ENCODE measurements at places on chromosomes 2 and 18.

DNA sequence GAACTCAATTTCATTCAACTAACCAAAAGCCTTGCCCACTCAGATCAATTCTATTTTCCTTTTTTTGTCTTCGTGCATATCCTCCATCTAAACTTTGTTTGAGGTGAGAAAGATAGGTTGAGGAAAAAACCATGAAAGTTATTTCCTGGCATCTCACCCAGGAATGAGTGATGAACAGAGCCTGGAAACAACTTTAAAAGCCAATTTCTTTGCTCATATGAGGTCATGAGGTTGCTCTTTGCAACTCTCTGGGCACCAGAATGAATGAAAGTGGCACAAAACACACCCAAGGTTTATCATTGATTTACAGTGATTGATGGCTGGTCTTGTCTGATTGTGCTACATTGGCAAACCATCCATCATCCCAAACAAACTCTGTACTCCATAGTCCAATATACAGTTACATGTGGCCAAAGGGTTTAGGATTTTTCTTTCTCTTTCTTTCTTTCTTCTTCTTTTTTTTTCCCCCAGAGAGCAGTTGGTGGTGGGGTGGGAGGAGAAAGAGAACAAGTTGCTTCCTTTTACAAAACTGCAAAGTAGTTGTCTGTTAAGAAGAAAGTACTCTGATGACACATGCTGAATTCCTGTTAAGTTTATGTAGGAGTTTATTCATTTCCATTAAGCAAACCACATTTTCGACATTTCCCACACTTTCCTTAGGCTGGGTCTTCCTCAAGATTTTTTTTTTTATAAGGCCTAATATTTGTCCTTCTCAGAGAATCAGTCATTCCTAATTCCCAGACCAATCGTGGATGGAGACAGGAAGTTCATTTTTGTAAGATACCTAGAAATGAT, 575.9 kb upstream of the ZEB2 start:
- no peak for DNase-seq

- no peak for DNase-seq
These were observed 10.7 kb downstream of the DDX1 start for GRCh38 chr2:15602393-15602792.

DNA sequence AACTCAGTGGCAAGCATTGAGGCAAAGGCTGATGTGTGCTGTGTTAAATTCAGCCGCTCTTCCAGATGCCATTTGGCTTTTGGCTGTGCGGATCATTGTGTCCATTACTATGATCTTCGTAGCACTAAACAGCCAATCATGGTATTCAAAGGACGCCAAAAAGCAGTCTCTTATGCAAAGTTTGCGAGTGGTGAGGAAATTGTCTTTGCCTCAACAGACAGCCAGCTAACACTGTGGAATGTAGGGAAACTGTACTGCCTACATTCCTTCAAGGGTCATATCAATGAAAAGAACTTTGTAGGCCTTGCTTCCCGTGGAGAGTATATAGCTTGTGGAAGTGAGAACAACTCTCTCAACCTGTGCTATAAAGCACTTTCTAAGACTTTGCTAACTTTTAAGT, 195.5 kb upstream of the RAB12 start:
- DNase-seq = no peak

- DNase-seq = no peak
These were observed 8.7 kb downstream of the CYP26B1 start for GRCh38 chr2:72138921-72139381.

GRCh38 chr2:133169274-133169912, 398.9 kb downstream of the NCKAP5 start:
- no peak for DNase-seq

- no peak for DNase-seq
These were observed 41.2 kb upstream of the DAPL1 start for GRCh38 chr2:158753641-158754611.

All from CD4-positive, alpha-beta memory T cell (primary cell).